ENCODE measurements at places on chromosomes 11 and 22. TPM values are rescaled to one million over a fixed set of nuclear protein-coding genes. Genes with fewer than 3 reads are reported as not detected.

The KLHL35 gene
- total RNA-seq: 3.0 TPM

The TBCEL gene
- 23.7 TPM for total RNA-seq

The MS4A6A gene
- total RNA-seq: not detected

The SCN4B gene
- total RNA-seq: 0.14 TPM

The OR8A1 gene
- total RNA-seq: not detected

The TYR gene
- not detected for total RNA-seq

The NECTIN1 gene
- total RNA-seq: 2.8 TPM

The SLC17A6 gene
- total RNA-seq: not detected

The MS4A15 gene
- not detected for total RNA-seq

The F2 gene
- 0.18 TPM for total RNA-seq

The PHETA2 gene
- 15.8 TPM for total RNA-seq

The B3GAT1 gene
- 0.09 TPM for total RNA-seq
